ENCODE measurements at places on chromosomes 5 and 9.

DNA sequence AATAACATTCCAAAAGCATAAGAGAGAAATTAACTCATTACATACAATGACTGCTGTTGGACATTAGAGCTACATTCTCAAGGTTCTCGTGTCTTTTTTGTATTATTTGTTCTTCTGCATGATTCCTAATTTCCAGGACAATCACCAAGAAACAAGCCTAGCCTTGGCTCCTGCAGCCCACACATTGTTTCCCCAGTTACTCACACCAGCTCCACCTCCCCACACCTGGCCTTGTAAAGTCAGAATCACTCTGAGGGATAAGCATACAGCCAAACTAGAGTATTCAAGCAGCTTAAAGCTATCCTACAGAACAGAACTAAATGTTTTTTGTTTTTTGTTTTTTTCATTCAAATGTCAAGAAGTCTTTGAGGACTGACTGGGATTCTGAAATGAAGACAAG is 189.2 kb downstream of the HINT1 start:
- peaks cover 27% of the 10 kb centered on the region for H3K4me1 ChIP-seq
- H3K27me3 ChIP-seq = no peaks in the 10 kb centered on the region

- DNase-seq = no peak
- H3K36me3 ChIP-seq = peaks cover 40% of the 10 kb centered on the region
- H3K27me3 ChIP-seq = no peaks in the 10 kb centered on the region
- no peak overlapping the region for H3K4me3 ChIP-seq
These were observed 8.2 kb downstream of the DMAC1 start for GRCh38 chr9:7791394-7791793.

DNA sequence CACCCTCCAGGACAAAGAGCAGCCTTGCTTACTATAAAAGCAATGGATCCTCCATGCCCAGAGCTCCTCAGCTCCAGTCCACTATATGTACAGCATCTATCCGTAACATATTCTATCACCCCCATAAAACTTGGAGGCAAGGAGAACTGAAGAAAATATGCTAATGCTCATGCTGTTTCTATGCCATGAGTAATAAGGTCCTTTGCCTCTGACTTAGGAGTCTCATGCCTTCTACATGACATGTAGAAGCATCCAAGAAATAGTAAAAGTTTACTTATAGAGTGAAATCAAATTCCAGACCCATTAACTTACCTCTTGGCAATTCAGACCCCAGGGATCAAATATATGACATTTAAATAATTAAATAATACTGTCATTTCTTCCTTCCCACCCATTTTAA is 33.7 kb downstream of the SSBP2 start:
- peaks cover 32% of the 10 kb centered on the region for H3K4me1 ChIP-seq
- no peaks in the 10 kb centered on the region for H3K36me3 ChIP-seq
- H3K27me3 ChIP-seq = peaks cover 6% of the 10 kb centered on the region
- DNase-seq = no peak
- H3K4me3 ChIP-seq = no peak overlapping the region

DNA sequence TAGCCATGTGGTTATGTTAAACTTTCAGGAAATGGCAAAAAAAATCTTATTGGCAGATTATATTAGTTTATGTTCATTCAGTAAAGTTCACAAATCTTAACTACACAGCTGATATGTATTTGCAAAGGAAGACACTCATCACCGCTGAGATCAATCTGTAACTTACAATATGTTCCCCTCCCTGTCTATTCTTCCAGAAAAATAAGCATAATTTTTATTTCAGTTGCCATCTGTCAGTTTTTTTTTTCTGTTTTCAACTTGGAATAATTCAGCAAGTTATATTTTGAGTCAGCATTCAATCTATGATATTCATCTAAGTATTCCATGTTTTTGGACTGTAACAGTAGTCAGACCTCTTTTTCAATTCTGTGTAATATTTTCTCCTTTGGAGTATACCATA is 1019.9 kb upstream of the PTPRD start:
- H3K4me1 ChIP-seq = no peaks in the 10 kb centered on the region
- H3K4me3 ChIP-seq = no peak overlapping the region
- no peak for DNase-seq
- H3K27ac ChIP-seq = no peak overlapping the region
- peaks cover 5% of the 10 kb centered on the region for H3K36me3 ChIP-seq

- peaks cover 6% of the 10 kb centered on the region for H3K36me3 ChIP-seq
- no peak overlapping the region for H3K4me3 ChIP-seq
- DNase-seq = no peak
- no peaks in the 10 kb centered on the region for H3K27me3 ChIP-seq
- peaks cover 35% of the 10 kb centered on the region for H3K4me1 ChIP-seq
- H3K27ac ChIP-seq = 0 out of 2 replicates have a peak overlapping the region, but pooled peaks have one; percentile 76
These were observed 214.0 kb upstream of the DMRT1 start for GRCh38 chr9:627336-627970.

DNA sequence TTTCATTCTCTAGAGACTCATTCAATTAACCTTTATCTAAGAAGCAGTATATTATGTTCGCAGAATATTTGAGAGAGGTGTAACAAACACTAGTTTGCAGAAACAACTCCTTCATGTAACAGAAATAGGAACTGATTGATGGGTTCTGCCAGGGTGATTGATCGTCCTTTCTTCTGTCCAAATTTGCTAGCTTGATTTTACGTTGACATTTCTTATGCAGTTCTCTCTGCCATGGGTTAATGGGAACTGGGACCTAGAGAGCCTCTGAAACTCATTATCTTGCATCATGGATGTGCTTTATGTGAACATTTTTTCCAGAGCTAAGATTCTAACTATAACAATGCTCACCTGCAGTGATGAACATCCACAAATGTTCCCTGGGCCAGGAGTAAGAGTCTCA is 107.0 kb downstream of the SLC24A2 start:
- no peak overlapping the region for H3K27ac ChIP-seq
- H3K27me3 ChIP-seq = no peaks in the 10 kb centered on the region
- H3K4me1 ChIP-seq = peaks cover 26% of the 10 kb centered on the region
- H3K4me3 ChIP-seq = no peak overlapping the region

GRCh38 chr5:484556-484955 is 39.7 kb downstream of the SLC9A3 start:
- peaks cover 14% of the 10 kb centered on the region for H3K27me3 ChIP-seq
- H3K27ac ChIP-seq = no peak overlapping the region
- no peaks in the 10 kb centered on the region for H3K36me3 ChIP-seq
- no peaks in the 10 kb centered on the region for H3K4me1 ChIP-seq

- DNase-seq = no peak
- no peaks in the 10 kb centered on the region for H3K27me3 ChIP-seq
- H3K4me1 ChIP-seq = peaks cover 18% of the 10 kb centered on the region
- H3K36me3 ChIP-seq = peaks cover 18% of the 10 kb centered on the region
These were observed 215.2 kb downstream of the COMMD10 start for GRCh38 chr5:116299746-116300640.

- H3K4me1 ChIP-seq = no peaks in the 10 kb centered on the region
- H3K36me3 ChIP-seq = no peaks in the 10 kb centered on the region
- no peak for DNase-seq
- H3K27me3 ChIP-seq = no peaks in the 10 kb centered on the region
These were observed 123.9 kb downstream of the SEC61B start for GRCh38 chr9:99345942-99346341.

DNA sequence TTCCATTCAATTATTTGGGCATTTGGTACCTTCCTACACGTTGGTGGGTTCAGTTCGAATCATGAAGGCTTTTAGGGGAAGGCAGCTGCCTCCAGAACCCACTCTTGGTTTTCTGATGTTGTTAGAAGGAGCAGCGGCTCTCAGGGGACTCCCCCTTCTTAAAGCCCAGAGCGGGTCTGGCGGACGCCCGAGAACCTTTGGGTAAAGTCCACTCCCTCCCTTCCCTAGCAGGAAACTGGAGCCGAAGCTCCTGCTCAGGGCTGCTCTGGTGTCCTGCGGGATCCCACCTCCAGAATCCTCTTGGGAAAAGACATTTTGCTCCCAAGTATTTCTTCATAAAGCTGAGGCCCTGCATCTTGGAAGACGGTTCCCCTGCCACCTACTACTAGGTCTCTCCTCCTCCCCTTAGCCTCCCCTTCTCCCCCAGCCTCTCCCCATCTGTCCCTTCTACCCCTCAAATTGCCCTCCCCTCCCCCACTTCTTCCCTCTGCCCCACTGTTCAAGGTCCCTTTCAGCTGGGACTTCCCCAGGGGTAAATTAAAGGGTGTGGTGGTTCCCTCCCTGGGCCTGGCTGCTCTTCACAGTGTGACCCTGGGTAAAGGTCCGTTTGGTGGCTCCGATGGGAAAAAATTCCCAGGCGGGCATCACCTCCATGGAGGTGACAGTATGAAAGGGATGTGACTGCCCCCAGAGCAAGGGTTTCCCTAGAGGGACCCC is 9.3 kb downstream of the IRX4 start:
- peaks cover 29% of the 10 kb centered on the region for H3K4me1 ChIP-seq
- peaks cover 62% of the 10 kb centered on the region for H3K27me3 ChIP-seq
- H3K27ac ChIP-seq = no peak overlapping the region
- no peak for DNase-seq
- no peak overlapping the region for H3K4me3 ChIP-seq

DNA sequence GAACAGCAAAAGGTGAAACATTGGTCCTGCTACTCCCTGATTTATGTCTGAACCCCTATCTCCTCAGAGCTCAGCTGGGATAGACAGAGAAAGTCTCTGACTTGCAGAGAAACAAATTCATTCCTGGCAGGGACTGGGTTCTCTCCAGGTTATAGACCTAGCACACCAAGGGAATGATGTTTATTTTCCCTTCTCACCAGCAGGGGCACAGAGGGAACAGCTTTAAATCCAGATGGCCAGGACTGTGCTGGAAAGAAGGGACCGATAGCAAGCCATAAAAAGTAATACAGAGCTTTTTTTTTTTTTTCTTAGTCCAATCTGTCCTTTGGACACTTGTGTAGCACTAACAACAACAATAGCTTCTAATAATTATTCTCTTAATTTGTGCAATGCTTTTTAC is 141.1 kb upstream of the C9orf72 start:
- H3K27me3 ChIP-seq = no peaks in the 10 kb centered on the region
- DNase-seq = no peak
- no peak overlapping the region for H3K4me3 ChIP-seq
- H3K27ac ChIP-seq = no peak overlapping the region

GRCh38 chr5:91433861-91434260 is 50.7 kb upstream of the ARRDC3 start:
- H3K4me1 ChIP-seq = peaks cover 19% of the 10 kb centered on the region
- no peak overlapping the region for H3K4me3 ChIP-seq
- no peaks in the 10 kb centered on the region for H3K27me3 ChIP-seq

GRCh38 chr5:35938568-35939227 is at the start of gene CAPSL:
TSS of gene CAPSL (minus strand) at chr5:35938622. CDS start at chr5:35921120, 17,502 bp downstream.
- H3K36me3 ChIP-seq = no peaks in the 10 kb centered on the region
- H3K27ac ChIP-seq = no peak within 1 kb of the TSS
- H3K27me3 ChIP-seq = peaks cover 3% of the 10 kb centered on the region
- no peaks in the 10 kb centered on the region for H3K4me1 ChIP-seq
- DNase-seq = peak; percentile 86
- H3K4me3 ChIP-seq = no peak within 1 kb of the TSS

DNA sequence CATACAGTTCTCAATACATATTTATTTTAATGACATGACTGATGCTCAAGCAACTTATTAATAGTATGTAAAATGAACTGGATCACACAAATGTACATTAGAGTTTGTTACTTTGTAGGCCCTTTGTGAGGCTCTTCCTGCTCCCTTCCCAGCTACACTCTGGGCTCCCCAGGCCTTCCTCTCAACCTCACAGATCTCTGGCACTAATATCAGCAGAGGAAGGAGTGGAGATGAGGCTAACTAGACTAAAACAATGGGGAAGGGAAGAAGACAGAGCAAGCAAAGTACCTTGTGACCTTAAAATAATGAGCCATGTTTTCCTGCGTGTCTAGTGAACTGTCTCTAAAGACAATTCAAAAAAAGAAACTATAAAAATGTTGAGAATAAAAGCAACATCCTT is 30.3 kb upstream of the TEK start:
- DNase-seq = no peak
- H3K27me3 ChIP-seq = no peaks in the 10 kb centered on the region
- peaks cover 4% of the 10 kb centered on the region for H3K4me1 ChIP-seq
- H3K4me3 ChIP-seq = no peak overlapping the region
- H3K27ac ChIP-seq = peak overlapping the region; percentile 68

- peaks cover 81% of the 10 kb centered on the region for H3K27me3 ChIP-seq
- no peak overlapping the region for H3K27ac ChIP-seq
- peaks cover 8% of the 10 kb centered on the region for H3K4me1 ChIP-seq
- peak; percentile 23 for DNase-seq
- H3K36me3 ChIP-seq = no peaks in the 10 kb centered on the region
- H3K4me3 ChIP-seq = peak overlapping the region; percentile 64
These were observed 417 bp downstream of the GABBR2 start for GRCh38 chr9:98708103-98708932.

DNA sequence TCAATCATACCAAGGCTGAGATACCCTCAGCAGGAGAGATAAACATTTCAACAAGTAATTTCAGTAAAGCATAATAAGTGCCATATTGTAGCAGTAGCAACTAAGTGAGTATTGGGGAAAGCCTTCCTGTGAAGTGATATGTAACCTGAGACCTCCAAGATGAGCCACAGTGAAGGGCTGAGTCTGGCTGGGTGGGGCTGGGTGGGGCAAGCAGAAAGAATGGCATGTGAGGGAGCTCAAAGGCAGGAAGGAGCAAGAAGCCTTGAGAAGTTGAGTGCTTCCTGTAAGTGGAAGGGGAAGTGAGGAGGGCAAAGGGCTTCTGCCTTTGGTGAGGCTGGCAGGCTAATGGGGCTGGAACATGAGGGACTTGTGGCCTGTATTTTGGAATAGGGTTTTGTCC is 19.7 kb upstream of the ASTN2 start:
- no peak overlapping the region for H3K4me3 ChIP-seq
- peaks cover 37% of the 10 kb centered on the region for H3K4me1 ChIP-seq
- H3K27ac ChIP-seq = no peak overlapping the region

DNA sequence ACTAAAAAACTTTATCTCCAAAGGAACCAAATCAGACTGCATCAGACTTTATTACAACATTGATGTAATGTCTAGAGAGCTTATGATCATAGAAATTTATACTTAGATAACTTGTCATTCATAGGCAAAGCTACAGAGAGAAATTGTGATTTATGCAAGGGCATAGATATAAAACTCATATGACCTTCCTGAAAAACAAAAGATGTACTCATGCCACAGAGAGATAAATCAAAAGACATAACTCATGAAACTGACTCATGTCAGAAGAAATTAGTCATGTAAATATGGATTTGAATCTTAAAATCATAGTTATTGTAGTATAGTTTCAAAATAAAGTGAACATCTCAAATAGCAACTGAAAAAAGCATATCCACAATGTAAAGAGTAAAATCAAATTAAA is 186.2 kb downstream of the GABBR2 start:
- H3K36me3 ChIP-seq = no peaks in the 10 kb centered on the region
- no peaks in the 10 kb centered on the region for H3K27me3 ChIP-seq
- no peak for DNase-seq
- H3K4me1 ChIP-seq = peaks cover 3% of the 10 kb centered on the region

- H3K4me1 ChIP-seq = peaks cover 9% of the 10 kb centered on the region
- DNase-seq = no peak
- no peaks in the 10 kb centered on the region for H3K27me3 ChIP-seq
- no peak overlapping the region for H3K27ac ChIP-seq
These were observed 43.2 kb downstream of the SH3RF2 start for GRCh38 chr5:145979270-145980223.

DNA sequence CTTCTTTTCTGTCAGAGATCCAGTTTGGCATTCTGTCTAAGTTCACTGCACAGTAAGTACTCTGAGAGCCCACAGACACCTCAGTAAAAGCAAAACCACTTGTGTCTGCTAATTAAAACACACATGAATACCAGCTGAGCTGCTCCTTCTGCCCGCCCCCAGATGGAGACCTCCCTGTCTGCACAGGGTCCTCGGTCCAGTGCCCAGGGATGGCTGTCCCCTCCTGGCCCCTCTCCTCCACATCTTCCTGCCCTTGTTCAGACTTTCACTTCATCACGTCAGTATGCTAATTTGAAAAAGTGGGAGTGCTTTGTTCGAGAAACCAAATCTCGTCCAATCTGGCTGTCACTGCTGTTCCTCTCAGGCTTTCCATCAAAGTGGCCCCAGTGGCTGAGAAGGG is 43.5 kb downstream of the LIX1 start:
- no peaks in the 10 kb centered on the region for H3K36me3 ChIP-seq
- peaks cover 51% of the 10 kb centered on the region for H3K4me1 ChIP-seq
- H3K4me3 ChIP-seq = no peak overlapping the region
- DNase-seq = no peak
- no peak overlapping the region for H3K27ac ChIP-seq

All from WTC11 (cell line).